ENCODE measurements at places on chromosomes 5 and 9.

GRCh38 chr5:115147052-115147451 lies 22.7 kb downstream of the TRIM36 start:
- no peak for DNase-seq

GRCh38 chr5:172064766-172065165 lies 58.3 kb upstream of the FBXW11 start:
- no peak for DNase-seq

DNA sequence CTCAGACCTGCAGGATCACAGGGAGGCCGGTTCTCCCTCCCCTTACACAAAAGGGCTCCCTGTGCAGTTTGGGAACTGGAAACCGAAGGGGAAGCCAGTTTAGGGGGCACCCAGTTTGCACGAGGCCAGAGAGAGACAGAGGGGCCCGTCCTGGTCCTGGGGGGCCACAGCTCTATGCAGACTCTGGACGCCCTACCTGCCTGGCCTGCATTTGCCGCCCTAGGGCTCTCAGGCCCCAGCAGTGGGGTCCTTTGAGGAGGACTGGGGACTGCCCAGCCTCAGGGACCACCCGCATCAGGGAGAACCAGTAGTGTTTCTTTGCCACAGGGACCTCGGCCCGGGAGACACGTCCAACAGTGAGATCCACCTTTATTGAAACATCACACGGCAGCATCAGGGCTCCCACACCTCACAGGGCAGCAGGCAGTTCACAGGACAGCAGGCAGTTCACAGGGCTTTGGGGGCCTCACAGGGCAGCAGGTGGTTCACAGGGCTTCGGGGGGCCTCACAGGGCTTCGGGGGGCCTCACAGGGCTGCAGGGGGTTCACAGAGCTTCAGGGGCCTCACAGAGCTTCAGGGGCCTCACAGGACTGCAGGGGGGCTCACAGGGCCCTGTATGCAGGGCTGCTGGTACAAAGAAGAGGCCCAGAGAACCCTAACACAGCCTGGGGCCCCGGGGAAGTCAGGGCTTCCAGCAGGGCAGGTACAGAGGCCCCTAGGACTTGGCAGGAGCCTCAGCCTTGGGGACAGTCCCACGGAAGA lies 648 bp upstream of the NSMF start:
- no peak for DNase-seq

DNA sequence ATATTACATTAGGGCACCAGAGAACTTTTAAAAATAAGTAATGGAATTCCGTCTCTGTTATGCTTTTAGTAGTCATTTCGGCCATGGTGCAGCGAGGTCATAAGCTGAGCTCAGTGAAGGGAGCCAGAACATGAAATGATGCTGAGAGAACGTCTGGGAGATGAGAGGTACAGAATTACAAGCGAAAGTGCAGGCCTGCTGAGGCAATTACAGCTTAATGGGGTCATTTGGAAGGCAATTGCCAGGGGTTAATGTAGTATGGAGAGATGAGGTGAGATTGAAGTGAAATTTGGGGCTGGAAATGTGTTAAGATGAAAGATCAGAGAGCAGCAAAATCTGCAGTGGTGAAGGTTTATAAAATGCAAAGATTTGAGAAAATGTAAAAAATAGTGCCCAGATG lies 96.5 kb downstream of the PBX3 start:
- peak; percentile 14 for DNase-seq

DNA sequence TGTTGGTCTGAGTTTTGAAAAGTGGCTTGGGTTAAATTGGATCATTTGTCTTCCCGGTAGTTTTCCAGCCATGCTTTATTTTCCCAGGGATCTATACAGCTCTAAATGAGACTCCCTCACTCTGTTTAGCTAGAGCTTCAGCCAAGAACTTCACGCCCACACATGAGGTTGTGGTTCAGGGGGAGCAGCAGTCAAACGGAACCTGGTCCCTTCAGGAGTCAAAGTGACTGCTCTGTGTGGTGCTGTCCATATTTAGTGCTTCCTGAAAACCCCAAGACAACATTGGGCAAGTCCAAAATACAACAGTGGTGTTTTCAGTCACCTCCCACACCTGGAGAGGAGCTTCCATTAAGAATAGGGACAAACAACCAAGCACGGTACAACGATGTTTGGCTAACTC lies 90.5 kb downstream of the ANKH start:
- DNase-seq: no peak

DNA sequence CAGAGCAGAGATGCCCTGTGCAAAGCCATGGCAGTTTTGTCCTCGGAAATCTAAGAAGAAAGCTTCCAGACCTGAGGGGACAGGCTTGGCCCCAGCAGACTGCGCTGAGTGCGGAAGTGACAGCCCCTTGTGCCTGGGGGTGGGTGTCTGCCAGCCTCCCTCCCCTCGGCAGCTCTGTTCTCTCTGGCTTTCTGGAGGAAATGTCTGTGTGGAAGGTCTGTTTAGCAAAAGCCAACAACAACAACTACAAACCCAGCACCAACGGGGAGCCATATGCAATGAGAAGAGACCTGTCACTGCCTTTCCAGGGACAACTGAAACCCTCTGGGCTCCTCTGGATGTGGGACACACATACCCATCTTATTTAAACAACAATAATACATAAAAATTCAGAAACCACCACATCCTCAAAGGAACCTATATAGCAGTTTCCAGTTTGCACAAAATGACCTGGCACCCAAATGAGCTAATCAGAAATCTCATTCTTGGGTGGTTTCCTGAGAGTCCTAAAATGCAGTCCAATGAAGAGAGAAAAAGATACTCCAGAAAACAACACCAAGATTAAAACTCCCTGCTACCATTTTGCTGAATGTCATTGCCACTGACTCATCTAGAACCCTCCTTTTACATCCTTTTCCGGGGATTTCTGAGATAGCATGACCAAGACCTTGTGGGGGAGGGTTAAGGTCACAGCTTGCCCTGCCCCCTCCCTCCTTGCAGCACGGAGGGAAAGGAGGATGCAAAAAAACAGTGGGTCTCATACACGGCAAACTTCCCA lies 97.7 kb downstream of the AK8 start:
- DNase-seq: no peak

DNA sequence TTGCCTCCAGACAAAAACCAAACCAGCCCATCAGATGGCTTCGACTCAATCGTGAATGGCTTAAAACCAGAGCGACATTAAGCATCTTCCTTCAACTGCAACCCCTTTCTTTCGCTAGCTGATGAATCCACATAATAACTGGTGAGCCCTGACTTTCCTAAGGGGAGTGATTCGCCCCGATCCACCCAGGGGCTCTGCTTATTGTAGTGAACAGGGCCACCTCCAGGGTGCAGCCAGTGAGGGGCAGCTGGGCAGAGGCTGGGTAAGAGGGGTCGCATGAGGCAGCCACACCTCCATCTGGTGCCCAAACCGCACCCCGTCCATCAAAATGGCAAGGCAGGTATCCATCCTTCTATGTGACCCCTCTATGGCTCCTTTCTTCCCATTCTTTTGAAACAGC lies 38.0 kb downstream of the SLC35D2 start:
- DNase-seq: no peak

GRCh38 chr5:178672630-178673029 lies 45.8 kb upstream of the CLK4 start:
- no peak for DNase-seq

DNA sequence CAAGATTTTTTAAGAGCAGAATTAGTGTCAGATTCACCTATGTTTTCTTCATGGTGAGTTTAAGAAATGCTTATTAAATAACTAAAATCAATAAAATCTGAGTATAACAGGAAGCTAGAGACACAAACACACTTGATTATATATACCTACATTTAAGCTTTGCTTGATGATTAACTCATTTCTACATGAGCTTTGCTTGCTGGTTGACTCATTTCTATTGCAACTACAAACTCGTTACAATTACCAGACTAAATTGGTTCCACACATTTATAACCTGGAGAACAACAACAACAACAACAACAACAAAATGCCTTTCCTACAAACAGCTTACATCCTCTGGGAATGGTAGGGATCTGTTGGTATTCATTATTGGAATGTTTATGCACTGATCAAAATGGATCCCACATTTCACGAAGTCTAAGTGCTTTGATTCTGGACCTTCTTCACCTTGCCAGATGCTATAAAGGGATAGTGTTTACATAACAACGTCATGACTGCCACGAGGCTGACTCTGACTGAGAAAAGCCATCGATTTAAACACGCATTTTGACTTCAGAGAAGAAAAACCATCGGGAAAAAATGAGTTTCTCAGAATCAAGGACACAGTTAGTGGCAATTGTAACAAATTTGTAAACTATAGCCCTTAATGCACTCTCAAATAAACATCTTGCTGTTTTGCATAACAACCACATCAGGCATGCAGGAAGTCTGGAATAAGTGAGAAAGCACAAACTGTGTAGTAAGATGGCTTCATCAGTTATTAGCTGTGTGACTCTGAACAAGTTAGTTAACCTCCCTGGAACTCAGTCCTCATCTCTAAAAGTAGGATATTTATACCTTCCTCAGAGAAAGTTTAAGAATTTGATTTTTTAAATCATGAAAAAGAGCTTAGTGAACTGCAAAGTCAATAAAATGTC lies 49.8 kb downstream of the RASEF start:
- DNase-seq: no peak

GRCh38 chr5:58499941-58500340 lies 8.7 kb downstream of the GAPT start:
- DNase-seq: no peak

- DNase-seq: no peak
Measured at GRCh38 chr5:172667786-172668593, 26.9 kb downstream of the NEURL1B start.

DNA sequence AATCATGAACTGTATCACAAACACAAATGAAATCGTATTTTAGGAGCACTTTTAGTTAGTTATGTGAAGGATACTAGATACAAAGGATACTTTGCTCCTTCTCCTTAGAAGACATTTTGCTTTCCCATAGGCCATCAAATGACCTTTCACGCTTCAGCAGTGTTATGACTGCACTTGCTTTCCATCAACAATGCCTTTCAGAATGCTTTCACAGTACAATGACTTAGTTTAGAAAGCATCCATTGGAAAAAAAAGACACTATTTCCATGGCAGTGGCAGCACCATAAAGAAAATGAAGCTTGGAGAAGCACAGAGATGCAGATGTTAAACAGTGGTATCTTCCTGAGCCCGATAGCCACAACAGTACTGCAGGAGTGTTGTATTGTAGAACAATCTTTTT lies 203.9 kb downstream of the PCSK1 start:
- DNase-seq: no peak

DNA sequence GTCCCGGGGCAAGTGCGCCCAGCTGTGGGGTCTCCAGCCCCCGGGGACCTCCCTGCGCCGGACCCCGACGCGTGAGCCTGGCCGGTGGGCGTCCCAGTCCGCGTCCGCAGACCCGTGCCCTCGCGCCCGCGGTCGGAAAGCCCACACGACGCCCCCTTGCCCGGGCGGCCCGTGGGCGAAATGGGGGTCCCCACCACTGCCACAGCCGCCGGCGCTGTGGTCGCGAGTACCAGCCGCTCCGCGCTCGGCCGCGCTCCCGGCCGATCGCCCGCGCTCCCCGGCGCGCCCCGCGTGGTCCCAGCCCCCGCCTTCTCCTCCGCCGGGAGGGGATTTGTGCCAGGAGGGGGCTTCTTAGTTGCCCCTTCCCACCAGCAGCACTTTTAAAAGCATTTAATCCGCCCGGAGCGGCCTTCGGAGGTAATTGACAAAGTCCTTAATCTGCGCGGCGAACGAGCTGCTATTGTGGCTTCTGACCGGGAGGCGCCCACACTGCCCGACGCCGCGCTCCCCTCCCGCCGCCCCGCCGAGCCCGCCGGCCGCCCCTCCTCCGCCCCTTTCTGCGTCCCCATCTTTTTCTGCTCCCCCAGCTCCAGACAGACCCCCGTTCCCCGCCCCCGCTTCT lies 469 bp upstream of the FIBCD1 start:
- DNase-seq: no peak

- DNase-seq: no peak
Measured at GRCh38 chr5:121834021-121834420, 17.7 kb upstream of the FTMT start.

- DNase-seq: no peak
Measured at GRCh38 chr9:88429595-88430430, 41.6 kb downstream of the SPIN1 start.

GRCh38 chr5:67176936-67177335 lies 19.7 kb downstream of the CD180 start:
- DNase-seq: no peak

GRCh38 chr5:96408841-96409538 lies 24.1 kb downstream of the PCSK1 start:
- no peak for DNase-seq

DNA sequence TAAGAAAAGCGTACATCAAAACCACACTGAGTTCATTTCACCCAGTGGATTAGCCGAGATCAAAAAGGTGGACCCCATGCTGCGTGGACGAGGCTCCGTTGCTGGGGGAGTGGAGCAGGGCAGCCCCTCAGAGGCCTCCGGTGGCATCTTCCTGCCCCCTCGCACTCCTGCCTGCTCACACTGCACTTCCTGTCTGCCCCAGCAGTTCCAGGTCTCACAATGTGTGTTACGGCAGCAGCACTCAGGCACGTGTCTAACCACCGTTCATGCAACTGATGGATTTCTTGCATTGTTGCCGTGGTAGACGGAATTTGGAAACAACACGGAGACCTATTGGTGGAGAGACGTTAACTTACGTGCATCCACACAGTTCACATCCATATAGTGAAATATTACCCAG lies 196.6 kb upstream of the OTULINL start:
- no peak for DNase-seq

- DNase-seq: no peak
Measured at GRCh38 chr5:146188358-146188757, 5.9 kb upstream of the LARS1 start.

DNA sequence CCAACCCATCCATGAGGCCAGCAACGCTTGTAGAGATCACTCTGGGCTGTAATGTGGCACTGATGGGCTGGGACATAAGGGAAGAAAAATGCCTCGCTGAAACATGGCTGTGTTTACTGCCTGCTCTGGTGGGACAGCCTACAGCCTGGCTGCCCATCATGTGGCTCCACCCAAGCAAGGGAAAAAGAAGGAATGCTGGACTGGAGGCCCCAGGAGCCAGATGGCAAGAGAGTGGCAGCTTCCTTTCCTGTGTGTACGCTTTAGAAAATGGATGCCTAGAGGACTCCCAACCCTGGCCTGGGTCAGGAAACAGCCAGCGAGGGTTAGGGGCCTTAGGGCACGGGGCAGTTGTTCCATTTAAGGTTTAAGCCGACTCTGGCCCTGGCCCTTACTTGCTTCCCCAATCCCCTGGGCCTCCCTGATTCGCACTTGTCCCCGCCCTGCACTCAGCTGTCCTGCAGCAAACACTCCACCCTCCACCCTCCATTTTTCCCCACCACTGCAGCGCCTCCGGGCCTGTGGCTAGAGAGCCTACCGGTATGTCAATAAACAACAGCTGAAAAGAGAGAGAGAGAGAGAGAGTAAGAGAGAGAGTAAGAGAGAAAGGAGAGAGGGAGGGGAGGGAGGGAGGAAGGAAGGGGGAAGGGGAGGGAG lies 819.4 kb downstream of the SEMA5A start:
- DNase-seq: no peak
